ENCODE measurements at places on chromosomes 6 and 20.

DNA sequence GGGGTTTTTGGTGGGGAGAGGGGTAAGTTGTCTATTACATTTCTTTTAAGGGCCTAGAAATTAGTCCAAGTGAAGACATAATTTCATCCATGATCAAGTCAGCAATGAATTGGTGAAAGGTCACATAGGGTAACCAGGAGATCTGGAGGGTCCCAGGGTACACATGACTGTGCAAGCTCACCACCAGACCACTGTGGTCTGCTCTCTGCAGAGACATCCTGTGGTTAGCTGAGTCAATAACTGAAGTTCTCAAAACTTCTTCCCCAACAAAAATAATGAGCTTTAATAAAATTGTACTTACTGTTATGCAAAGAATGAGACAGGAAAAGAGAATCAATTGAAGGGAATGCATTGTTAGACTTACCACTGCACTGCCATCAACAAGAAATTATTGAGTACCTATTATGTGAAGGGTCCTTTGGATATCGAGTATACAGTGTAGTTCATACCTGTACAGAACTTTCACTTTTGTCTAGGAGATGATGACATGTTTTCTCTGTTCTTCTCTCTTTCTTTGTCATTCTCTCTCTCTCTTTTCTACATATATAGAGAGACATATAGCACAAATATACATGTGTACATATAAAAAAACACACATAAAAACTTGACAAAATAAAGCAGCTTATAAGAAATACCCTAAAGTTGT is 209.8 kb downstream of the GJA1 start:
- no peak for DNase-seq

DNA sequence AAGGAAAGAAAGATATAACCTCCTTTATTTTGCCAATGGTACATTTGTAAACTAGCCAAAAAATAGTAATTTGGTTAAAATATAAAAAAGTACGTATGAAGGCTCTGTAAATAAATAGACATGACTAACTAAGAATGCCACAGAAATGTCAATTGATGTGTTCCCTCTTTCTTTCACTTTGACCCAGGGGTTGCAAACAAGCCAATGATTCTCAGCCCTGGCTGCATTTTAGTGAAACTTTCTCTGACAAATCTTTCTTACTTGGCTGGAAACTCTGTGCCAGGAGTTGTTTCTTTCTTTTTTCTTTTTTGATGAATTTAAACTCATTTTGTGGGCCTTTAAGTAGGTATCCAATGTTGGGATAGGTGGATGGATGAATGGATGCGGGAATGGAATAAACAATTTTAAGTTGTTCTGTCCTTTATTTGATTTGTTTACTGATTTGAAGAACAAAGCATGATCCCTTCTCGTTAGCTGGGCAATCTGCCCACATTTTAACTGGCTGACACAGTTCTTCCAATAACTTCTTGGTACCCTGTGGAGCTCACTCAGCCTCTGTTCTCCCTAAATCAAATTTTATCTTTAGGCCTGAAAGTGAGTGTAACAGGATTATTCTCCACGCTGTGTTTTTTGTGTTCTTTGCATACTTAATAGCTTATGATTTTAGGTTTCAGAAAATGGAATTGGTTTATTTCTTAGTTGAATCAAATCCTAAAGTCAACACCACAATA is 58.6 kb upstream of the GCLC start:
- DNase-seq = no peak

DNA sequence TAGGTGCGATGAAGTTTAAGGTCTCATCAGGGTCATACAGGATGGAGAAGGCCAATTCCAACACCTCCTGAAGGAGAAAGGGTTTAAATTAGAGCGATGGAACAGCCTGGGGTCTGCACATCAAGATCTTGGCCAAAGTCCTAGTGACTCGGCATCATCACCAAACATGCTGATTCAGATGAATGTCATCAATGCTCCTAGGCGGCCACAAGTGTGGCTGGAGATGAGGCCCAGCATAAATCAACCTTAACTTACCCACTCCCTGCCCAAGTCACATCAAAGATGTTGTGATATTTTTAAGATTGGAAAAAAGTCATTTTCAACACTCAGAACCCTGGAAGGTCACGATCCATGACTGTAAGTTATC is 37.5 kb downstream of the ELMO2 start:
- no peak for DNase-seq

DNA sequence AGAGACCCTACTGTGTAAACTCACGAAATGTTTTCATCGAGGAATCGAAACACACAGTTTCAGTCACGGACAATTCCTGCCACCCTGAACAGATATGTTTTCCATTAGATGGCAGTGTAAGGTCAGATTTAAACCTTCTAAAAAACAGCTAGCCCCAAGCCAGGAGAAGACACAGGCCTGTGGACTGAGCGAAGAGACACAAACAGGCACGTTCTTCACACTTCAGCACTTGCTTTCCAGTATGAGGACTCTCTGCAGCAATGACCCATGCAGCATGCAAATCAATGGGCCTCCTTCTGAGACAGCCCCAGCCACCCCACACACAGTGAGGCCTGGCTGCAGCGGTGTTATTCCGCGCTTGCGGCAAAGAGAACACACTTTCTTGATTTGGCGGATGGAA is 31.9 kb downstream of the HUS1B start:
- DNase-seq = no peak
